ENCODE measurements at places on chromosomes 2 and 18.

GRCh38 chr2:15449556-15450236, 111.4 kb downstream of the NBAS start:
- DNase-seq = no peak

DNA sequence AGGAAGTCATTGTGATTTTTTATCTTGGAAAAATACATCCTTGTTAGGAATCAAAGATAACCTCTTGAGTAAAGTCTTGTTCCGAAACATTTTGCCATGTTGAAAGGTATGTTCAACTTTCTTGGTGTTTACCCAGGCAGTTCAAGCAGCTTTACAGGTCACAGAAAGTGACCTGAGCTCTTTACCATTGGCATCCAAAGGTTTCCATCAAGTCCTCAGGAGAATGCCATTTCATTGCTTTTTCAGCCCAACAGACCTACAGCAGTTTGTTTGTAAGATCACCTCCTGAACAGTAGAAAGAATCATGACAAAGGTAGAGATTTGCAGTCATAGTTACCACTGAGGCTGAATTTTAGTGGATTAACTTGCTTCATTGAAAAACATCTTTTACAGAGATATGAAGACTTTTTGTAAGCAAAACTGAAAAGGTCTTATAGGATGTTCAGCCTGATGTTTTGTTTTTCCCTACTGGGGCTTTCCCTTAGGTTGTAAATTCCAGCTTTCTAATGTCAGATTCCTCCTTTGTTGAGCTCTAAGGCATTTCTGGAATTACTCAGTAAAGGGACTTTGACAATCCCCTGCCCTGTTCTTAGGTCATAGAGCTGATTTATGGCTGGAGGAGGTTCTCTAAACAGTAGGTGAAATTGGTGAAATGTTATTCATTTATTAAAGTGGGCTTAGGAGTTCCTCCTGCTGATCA, 236.8 kb upstream of the RBMS1 start:
- DNase-seq = no peak

GRCh38 chr2:54808661-54809060, 85.2 kb downstream of the EML6 start:
- no peak for DNase-seq

GRCh38 chr18:49006641-49007454, 56.1 kb upstream of the SMAD7 start:
- DNase-seq = no peak

DNA sequence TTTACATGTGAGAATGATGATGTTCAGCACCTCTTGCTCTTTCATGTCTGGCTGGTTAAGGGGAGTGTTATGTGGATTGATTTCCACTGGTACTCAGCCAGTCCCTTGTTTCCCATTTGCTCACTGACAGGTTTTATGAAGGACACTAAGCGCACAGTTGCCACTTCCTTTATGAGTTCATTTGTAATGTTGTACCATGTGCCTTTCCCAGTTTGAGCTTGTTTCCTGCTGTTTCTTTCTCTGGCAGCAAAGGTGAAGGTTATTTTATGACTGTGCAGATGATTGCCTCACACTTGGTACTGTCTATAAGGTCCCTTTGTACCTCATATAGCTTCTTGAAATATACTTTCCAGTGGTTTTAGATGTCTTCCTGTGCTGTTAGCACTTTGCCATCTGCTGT, 1700.5 kb upstream of the TMEFF2 start:
- DNase-seq = no peak

Data from activated T-cell treated with anti-CD3 and anti-CD28 coated beads for 24 hours (primary cell).